Tibial artery (tissue), 4 donors: ENCODE measurements at places on chromosomes 3 and 15.

DNA sequence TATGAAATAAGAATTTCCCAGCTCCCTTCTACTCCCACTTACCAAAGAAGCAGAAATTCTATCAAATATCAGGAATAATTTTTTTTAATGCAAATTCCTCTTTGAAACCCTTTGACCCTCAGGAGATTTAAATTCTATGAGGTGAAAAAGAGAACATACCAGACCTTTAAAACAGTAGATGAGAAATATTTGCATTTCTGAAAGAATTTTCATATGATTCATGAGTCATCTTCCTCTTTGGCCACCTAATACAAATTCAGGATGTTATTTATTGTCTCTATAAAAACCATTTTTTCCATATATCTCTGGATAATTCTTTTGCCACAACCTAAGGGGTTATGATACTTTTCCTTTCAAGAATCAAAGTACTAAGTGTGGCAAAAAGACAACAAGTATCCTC lies 67.3 kb upstream of the ST3GAL6 start:
- DNase-seq: no peak

GRCh38 chr3:160370987-160371857 lies 27.8 kb downstream of the IFT80 start:
- no peak for DNase-seq

GRCh38 chr15:49962044-49962602 lies 156.9 kb downstream of the ATP8B4 start:
- no peak for DNase-seq

- DNase-seq: no peak
Measured at GRCh38 chr3:156648086-156648485, 26.3 kb upstream of the TIPARP start.

- DNase-seq: no peak
Measured at GRCh38 chr15:57727031-57727430, 20.5 kb downstream of the POLR2M start.

- no peak for DNase-seq
Measured at GRCh38 chr3:15766406-15766805, 31.4 kb downstream of the ANKRD28 start.

DNA sequence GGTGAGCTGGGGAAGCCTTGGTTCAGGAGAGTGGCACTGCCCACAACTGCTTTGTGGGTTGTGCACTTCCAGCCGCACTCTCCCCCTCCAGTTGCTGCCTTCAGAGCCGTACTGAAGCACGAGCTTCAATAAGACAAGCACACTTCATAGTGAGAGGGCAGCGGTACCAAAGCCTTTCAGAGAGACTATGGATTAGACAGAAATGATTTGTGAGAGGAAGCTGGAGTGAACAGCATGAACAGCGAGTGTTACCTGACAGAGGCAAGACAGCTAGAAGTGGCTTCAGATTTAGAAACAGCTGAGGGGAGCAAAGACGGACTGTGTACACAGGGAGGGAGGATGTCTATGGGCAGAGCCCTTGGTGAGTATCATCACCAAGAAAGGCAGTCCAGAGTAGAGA lies 31.1 kb downstream of the HCLS1 start:
- no peak for DNase-seq

DNA sequence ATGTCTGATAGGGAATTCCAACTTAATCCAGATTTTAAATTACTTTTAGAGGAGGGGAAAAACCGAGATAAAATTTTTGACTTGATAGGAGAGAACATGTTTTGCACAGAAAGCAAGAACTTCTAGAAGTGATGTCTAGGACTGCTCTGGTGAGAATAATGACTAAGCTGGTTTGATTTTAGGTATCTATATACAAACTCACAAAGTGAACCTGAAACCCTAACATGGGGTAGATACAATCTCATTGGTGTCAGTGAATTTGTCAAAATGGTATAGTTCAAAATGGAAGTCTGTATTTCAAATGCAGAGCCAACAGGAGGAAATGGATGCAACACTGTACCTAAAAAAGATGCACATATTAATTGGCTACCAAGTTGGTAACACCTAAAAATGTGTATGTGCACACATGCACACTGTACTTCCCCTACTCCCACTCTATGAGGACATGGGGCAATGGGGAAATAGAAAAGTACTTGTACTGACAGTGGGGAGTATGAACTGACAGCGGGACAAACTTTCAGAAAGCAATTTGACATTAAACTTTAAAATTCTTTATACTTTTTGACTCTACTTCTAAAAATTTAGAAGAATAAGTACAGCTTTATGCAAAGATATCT lies 53.0 kb downstream of the NR1I2 start:
- DNase-seq: no peak

DNA sequence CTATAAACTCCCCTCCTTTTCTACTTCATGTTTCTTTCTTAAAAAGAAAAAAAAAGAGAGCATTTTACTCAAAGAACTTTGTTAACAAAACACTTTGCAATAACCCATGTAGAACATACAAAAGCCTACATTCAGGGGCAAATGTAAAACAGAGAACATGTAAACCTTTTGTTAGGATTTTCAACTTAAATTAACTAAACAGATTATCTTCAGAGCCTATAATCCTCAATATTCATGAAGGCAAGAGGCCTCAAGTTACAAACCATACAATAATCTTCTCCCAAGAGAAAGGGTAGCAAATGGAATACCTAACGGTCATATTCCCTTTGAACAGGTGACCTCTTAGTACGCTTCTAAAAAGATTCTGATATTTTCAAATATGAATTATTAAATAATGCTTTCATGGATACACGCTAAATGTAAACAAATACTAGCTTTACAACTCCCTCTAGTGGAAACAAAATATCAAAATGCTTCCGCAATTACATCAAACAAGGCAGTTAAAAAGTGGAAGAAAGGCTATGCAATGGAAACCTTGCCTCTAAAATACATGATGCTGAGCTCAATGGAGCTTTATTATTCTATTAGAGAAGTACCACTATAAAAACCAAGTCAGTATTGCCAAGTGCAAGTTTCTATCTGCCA lies 9.9 kb downstream of the CEP152 start:
- no peak for DNase-seq

GRCh38 chr3:112348943-112349342 lies 16.0 kb downstream of the CD200 start:
- DNase-seq: no peak

GRCh38 chr15:80028937-80029336 lies 30.5 kb upstream of the ZFAND6 start:
- no peak for DNase-seq

DNA sequence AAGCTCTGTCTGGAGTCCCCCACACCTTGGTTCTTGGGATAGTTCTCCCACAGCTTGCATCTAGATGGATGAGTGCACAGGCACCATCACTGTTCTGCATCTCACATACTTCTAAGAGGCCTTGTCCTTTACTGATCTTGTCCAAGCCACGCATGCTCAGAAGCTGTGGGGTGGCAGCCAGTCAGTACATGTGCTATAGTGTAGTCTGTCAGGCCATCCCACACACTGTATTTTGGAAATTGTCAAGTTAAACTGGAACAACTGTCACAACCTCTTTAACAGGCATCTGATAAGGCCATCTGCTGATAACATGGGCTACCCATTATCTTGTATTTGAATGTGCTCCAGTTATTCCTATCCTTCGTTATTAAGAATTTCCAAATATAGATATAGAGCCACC lies 296.5 kb upstream of the AZI2 start:
- DNase-seq: no peak

GRCh38 chr3:62999158-62999557 lies 123.9 kb upstream of the CADPS start:
- DNase-seq: no peak

DNA sequence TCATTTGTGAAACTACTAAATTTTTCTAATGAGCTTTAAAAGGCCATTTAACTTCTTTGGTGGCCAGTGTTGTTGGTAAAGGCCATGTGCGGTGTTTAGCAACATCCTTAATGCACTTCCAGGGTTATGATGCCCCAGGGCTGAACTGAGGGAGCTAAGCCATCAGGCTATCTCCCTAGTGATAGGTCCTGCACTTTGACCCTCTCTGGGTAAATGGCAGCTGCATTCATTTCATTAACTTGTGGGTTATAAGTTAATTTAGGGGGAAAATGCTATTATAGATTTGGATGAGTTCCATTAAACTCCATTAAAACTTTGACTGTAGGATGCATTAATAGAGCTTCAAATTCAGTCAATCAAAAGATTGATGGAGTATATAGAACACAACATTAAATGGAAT lies 366.7 kb upstream of the ZNF717 start:
- DNase-seq: no peak

DNA sequence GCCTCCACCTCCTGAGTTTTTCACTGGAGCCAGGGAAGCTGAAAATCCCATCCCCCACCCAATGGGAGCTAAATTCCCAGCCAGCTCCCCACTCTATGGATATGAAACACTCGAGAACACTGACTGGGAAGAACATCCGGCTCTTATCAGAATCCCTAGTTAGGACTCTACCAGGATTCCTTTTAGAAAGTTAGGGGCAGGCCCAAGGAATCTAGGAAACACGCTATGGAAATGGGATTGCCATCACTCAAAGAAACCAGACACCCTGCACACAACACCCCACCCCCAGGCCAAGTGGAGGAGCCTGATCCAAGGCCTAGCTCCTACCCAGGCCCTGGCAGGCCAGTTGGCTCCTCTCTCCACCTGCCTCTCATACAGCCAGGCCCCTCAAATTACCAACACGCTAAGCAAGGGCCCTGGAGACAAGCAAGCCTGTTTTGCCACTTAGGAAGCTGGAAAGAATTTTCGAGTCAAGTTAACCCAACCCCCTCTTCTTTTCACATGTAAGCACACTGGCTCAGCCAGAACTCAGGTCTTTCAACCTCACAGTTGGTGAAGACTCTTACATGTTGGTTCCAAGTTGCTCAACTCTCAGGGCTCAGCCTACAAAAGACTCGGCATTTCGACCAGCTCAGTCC lies 75.5 kb downstream of the RBPMS2 start:
- peak; percentile 77 for DNase-seq

- no peak for DNase-seq
Measured at GRCh38 chr15:70166506-70167087, 68.9 kb upstream of the TLE3 start.

DNA sequence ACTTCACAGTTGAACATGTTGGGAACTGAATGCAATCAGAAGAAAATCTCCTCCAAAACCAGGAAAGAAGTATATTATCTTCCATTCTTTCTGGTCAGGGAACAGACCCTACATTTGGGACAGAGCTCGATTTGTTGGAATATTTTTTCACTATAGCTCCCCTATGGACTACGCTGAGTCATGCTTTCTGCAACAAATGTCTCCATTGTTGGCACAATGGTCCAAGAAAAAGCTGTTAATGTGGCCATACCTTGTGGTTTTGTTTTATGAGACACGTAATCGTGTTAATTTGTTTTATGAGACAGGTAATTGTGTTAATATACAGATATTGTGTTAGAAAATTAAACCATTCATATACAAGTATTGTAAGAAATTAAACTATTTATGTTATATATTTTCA lies 101.4 kb downstream of the TGFBR2 start:
- DNase-seq: no peak

- no peak for DNase-seq
Measured at GRCh38 chr3:184683234-184683633, 28.6 kb downstream of the MAGEF1 start.

- peak; percentile 29 for DNase-seq
Measured at GRCh38 chr3:127688416-127689265, 15.9 kb downstream of the ABTB1 start.

DNA sequence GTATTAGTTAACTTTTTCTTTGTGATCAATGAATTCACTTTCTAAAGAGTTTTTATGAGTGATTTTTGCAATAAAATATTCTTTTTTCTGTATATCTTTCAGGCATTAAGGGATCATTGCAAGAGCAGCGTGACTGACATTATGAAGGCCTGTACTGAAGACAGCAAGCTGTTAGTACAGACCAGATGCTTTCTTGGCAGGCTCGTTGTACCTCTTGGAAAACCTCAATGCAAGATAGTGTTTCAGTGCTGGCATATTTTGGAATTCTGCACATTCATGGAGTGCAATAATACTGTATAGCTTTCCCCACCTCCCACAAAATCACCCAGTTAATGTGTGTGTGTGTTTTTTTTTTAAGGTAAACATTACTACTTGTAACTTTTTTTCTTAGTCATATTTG lies 24.4 kb downstream of the SELENOT start:
- no peak for DNase-seq

DNA sequence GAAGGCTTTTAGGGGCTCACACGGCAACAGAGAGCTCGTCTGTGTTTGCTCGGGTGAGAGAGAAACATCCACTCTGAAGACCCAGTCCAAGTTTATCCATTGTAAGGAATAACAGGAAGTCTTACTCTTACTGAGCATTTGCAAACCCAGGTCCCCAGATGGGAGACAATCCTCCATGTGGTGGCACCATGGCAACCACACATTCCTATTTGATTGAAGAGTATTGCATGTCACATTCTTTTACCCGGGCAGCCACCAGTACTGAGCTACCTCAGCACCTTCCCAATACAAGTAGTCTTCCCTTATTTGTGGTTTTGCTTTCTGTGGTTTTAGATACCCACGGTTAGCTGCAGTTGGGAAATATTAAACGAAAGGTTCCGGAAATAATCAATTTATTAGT lies 302.9 kb upstream of the RASGRP1 start:
- DNase-seq: no peak

DNA sequence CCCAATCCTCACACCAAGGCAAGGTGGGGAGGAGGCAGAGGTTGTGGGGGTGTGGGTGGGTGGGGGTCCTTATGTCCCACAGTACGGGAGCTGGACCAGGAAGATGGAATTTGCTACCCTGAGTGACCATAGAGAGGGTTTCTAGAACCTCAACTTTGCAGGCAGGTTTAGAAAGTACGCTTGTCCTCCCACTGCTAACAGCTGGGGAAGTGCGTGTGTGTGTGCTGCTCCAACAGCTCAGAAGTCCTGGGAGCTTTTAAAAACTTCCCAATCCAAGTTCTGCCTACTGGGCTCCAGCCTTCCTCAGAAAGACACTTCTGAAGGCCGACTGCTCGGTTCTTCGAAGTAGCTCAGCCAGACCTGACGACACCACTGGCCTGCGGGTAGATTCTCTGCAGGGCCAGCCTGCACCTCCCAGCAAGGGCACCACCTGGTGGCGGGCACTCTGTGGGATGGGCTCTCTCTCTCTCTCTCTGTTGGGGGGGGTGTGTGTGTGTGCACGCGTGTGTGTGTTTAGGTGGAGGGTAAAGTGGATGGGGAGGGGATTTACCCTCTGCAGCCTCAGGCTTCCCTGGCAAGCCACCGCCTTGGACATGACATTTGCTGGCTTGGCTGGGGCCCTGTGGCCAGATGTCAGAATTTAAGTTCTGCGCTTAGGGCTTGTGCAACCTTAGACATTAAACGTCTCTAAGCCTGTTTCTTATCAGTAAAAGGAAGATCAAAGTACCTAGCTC lies 15.6 kb downstream of the TMEM158 start:
- peak; percentile 83 for DNase-seq
